ENCODE measurements at places on chromosomes 2 and 18.

- DNase-seq, result peak; percentile 15
Measured at GRCh38 chr2:65320042-65320725, 92.6 kb downstream of the ACTR2 start.

GRCh38 chr18:13493079-13493478 is 233.3 kb downstream of the FAM210A start:
- DNase-seq, result no peak

GRCh38 chr2:86563650-86564061 is 413 bp upstream of the CHMP3 start:
- DNase-seq, result no peak

DNA sequence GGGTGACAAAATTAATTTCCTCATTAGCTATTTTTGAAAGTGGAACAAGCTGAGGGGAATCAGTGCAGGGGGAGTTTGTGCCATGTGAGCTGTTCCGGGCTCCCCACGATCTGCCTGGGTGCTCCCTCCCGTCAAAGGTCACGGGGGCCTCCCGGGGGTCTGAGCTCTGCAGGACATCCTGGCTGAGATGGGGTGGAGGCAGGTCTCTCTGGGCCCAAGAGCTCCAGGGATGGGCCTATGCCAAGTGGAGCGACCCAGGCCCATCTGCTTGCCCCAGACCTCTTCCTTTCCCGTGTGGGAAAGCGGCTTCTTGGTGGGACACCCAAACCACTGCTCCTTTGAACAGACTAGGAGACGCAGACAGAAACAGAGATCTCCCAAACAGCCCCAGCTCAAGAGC is 143.3 kb upstream of the ID2 start:
- no peak for DNase-seq

GRCh38 chr2:118882693-118883336 is 35.4 kb upstream of the EN1 start:
- DNase-seq, result peak; percentile 29

GRCh38 chr2:62334440-62335058 is 138.6 kb downstream of the B3GNT2 start:
- no peak for DNase-seq
